A375 (cell line): ENCODE measurements at places on chromosomes 1 and 21. TPM values are rescaled to one million over a fixed set of nuclear protein-coding genes. Genes with fewer than 3 reads are reported as not detected.

VSIG8 gene
- not detected in 2 replicates for total RNA-seq

OR2L2 gene
- total RNA-seq, result 0.04 and 0.29 TPM in 2 replicates

INAVA gene
- total RNA-seq, result 19.5 and 21.9 TPM in 2 replicates

DISP3 gene
- not detected in 2 replicates for total RNA-seq

CHI3L2 gene
- 0.34 and 0.38 TPM in 2 replicates for total RNA-seq

TCEA3 gene
- total RNA-seq, result 1.4 and 2.1 TPM in 2 replicates

RGSL1 gene
- not detected in 2 replicates for total RNA-seq

SYT2 gene
- total RNA-seq, result not detected in 2 replicates

CHI3L1 gene
- not detected in 2 replicates for total RNA-seq

TFF3 gene
- 0.40 and 2.5 TPM in 2 replicates for total RNA-seq

WARS2 gene
- total RNA-seq, result 17.5 and 20.0 TPM in 2 replicates

ATP8B2 gene
- total RNA-seq, result 92.2 and 105 TPM in 2 replicates

NPL gene
- total RNA-seq, result 2.4 and 6.9 TPM in 2 replicates

TTC4 gene
- total RNA-seq, result 20.6 and 21.2 TPM in 2 replicates

RORC gene
- total RNA-seq, result 0.38 TPM in 1 of 2 replicates, not detected in the other

FCRL1 gene
- total RNA-seq, result not detected in 2 replicates

BMP8A gene
- total RNA-seq, result 1.3 and 1.6 TPM in 2 replicates

TSPAN2 gene
- 0.15 and 0.42 TPM in 2 replicates for total RNA-seq

SIM2 gene
- total RNA-seq, result 0.19 and 0.23 TPM in 2 replicates

PPP1R8 gene
- 55.5 and 63.8 TPM in 2 replicates for total RNA-seq

SLAMF7 gene
- total RNA-seq, result 1.8 and 3.2 TPM in 2 replicates
